NCI-H2081 treated with DMSO at 0.1 percent for 48 hours (cell line): ENCODE measurements at places on chromosomes 11 and 22.

- DNase-seq, result no peak
Observed at GRCh38 chr11:12079726-12080556, 30.4 kb upstream of the MICAL2 start.

DNA sequence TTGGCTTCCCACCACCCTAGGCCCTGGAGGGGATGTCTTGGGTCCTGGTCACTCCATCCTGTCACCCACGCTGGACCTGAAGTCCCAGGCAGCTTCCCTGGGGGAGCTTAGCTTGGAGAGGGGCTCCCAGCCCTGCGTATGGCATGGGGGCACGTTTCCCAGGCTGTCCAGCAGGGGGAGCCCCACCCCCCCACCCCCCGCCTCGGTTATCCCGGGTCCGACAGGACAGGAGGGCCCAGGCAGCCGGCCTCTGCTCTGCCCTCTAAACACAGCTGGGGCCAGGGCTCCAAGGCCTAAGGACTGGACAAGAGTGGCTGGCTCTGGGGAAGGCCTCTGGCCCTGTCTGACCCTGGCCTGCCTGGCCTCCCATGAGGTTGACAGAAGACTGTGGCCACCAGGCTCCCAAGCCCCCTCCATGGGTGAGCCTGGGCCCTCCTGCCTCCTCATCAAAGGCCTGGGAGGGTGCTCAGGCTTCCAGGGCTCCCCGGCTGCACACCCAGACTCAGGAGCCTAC is 104.8 kb downstream of the NECTIN1 start:
- DNase-seq, result no peak

- DNase-seq, result no peak
Observed at GRCh38 chr11:46808799-46809431, 37.2 kb downstream of the CKAP5 start.

- DNase-seq, result no peak
Observed at GRCh38 chr11:2844996-2845395, 40.6 kb downstream of the CDKN1C start.

DNA sequence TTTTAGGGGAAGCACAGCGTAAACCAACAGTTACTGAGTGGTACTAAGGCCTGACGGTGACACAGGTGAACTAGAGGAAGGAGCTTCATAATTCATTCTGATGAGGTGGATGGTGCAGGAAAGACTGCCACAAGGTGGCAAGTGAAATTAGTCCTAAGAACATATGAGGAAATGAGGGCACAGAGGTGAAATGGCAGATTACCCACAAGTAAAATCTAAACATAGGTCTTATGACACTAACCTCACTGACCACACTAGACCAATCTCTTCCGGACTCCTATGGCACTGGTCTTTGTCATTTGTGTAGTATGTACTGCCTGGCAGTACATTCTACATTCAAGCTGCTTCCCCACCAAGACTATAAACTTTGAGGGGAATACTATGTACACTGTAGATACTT is 20.2 kb downstream of the GAB2 start:
- no peak for DNase-seq

DNA sequence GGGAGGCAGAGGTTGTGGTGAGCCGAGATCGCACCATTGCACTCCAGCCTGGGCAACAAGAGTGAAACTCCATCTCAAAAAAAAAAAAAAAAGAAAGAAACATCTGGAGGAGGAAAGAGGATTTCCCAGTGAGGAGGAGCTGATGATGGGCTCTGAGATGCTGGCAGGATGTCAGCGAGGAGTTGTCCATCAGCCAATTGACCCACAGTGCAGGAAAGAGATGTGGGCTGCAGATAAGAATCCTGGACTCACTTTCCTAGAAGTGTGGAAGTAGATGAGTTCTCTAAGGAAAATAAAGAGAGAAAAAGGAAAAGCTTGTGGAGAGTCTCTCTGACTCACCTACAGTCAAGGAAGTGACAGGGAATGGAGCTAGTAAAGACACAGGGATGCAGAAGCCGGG is 9.7 kb downstream of the IZUMO1R start:
- no peak for DNase-seq

GRCh38 chr11:121741351-121741760 is 288.6 kb upstream of the SORL1-AS1 start:
- DNase-seq, result no peak

- no peak for DNase-seq
Observed at GRCh38 chr11:97850701-97851100, 1170.0 kb upstream of the CNTN5 start.

DNA sequence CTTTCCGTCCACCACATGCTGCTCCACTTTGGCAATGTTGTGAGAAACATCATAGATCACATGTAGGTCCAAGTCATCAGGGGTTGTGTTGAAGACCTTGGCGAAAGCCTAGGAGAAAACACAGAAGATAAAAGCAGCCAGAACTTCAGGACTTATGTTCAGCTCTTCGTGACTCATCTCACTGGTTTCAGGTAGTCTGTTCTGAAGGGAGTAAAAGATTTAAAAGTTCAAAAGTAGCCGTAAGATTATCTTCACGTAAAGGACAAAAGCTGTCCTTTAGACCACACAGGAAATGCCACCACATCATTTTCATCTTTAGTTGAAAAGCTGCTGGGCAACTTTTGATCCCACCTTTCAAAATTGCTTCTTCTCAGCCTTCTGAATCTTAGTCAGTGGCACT is 16.9 kb downstream of the RTCB start:
- no peak for DNase-seq
